ENCODE measurements at places on chromosomes 7 and 10. TPM values are rescaled to one million over a fixed set of nuclear protein-coding genes. Genes with fewer than 3 reads are reported as not detected.

HHEX gene
- polyA plus RNA-seq, result 0.45 TPM

UCN3 gene
- not detected for polyA plus RNA-seq

ADAP1 gene
- polyA plus RNA-seq, result 18.4 TPM

KNDC1 gene
- not detected for polyA plus RNA-seq

All from naive thymus-derived CD8-positive, alpha-beta T cell (primary cell).